ENCODE measurements at places on chromosomes 5 and 9. TPM values are rescaled to one million over a fixed set of nuclear protein-coding genes. Genes with fewer than 3 reads are reported as not detected.

DNA sequence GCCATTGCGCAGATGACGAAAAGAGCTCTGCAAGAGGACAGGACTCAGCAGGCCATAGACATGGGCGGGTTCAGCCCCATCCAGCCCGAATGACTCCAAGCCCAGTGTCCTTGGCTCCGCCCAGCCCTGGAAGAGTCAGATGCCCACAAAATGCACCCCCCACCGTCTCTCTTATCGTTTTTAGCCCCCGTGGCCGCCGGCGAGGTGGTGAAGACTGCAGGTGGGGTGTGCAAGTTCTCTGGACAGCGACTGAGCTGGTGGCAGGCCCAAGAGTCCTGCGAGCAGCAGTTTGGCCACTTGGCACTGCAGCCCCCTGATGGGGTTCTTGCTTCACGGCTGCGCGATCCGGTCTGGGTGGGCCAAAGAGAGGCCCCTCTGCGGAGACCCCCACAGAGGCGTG is 2.1 kb downstream of the ADGRD2 start:
- no peak for DNase-seq

DNA sequence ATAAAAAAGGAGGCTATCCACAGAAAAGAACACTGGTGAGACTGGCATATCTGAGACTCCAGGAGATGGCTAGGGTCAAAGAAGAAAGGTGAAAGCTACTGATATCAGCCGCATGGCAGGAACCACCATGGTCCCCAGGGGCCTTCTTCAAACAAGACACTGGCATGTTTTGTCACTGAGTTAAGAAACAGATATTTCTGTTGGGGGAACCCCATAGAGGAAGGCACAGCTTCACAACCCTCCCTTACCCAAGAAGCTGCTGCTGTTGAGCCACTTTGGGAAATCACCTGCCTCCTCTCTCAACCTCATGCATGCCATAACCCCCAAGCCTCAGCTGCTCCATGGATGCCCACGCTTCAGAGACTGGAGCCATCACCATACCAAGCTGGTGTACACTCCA is 13.3 kb upstream of the BTNL3 start:
- DNase-seq, result no peak

DNA sequence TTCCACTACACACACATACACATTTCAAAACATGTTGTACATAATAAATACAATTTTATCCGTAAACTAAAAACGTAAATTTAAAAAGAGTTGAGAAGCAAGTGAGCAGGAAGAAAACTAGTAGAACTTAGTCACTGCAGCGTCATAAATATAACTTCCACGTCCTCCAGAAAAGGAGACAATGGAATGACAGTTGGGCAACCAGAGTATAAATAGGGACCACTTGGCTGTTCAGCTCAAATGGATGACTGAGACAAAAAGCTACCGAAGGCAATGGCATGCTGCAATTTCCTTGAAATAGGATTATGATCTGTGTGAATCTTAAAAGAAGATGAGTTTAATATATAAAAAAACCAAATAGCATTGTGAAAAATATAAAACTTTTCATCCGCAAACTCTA is 438.5 kb upstream of the RGMB start:
- DNase-seq, result no peak

- no peak for DNase-seq
These were observed 35.6 kb downstream of the ERP44 start for GRCh38 chr9:100063185-100063584.

DNA sequence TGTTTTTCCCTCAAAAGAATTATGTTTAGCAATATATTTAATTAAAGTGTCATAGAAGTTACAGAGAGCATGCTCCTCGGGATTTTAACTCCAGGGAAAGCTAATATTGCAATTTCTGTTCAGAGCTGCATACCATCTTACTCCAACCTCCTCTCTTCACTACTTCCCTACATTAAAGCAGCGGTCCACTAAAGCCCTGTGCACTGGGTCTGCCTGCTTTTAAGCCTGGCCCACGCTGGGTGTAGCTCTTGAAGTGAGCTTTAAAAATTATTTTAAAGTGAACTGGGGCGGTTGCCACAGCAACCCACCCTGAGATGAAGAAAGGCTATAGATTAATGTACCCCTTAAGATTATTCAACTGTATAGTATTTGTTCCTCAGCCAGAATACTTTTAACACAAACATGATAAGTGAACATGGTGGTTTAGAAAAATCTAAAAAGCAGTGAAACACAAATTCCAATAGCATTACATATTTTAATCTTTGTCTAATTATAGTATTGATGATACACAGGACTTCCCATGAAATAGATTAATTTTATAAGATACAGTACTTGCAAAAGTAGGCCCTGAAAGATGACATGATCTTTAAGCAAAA is 3.9 kb upstream of the MEF2C start:
- DNase-seq, result no peak

DNA sequence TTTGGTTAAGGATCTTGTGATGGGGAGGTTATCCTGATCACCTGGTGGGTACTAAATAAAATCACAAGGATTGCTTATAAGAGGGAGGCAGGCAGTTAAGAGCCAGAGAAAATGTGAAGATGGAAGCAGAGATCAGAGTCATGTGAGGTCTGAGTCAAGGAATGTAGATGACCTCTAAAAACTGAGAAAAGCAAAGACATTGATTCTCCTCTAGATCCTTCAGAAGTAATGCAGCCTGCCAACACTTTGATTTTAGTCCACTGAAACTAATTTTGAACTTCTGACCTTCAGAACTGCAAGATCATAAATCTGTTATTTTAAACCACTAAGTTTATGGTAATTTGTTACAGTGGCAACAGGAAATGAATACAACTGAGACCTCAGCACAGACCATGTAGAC is 499.0 kb downstream of the GADD45G start:
- no peak for DNase-seq

GAPT gene
- total RNA-seq, result not detected

SPINK7 gene
- not detected for total RNA-seq

DNA sequence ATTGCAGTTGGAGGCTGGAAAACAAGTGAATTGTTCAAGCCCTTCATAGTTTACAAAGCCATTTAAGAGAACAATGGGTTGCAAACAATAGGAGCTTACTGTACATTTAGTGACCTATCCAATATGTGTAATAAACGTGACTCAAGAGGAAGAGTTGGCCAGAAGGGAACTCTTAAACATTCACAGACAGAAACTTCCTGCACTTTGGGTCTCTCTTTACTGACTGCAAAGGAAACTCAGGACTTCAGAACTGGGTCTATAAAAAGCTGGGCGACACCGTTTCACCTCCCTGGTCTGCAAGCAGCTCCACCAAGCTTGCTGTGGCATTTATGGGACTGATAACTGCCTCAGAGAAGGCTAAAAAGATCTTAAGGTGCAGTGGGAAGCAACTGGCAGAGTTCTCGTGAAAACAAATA is 48.7 kb upstream of the SPATA31D4 start:
- DNase-seq, result peak; percentile 73

- DNase-seq, result no peak
These were observed 140.7 kb upstream of the PTPRD start for GRCh38 chr9:10753474-10753873.

DNA sequence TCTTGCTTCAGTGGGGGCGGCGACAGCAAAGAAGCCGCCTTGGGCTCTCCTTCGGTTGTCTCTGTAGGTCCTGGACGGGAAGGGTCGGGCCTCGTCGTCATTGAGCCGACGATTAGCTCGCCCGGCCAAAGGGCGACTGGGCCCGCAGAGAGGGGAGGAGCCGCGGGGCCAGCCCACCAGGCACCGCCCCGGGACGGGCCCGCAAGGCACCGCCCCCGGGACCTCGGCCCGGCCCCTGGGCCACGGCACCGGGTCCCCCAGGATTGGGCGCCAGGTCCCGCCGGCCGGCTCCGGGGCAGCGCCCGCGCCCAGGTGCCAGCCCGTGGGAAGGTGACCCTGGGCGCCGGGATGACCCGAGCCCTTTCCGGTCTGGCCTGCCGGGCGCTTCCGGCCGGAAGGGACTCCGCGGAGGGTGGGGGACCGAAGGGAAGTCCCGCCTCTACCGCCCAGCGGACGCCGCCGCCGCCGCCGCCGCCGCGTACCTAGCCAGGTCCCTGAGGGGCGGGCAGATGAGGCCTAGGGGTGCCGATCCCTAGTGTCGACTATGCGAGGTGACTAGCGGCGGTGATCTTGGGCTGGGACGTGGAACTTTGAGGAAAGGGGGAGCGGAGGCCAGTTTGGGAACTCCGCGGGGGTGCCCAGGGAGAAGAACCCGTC is at the start of the genes GBA2 and RGP1:
TSS of gene GBA2 (minus strand) at position 371 of the 657 bp plus-strand sequence. CDS start 524 bp downstream, outside the sequence.
TSS of gene RGP1 (plus strand) at position 430 of the 657 bp plus-strand sequence. CDS start 469 bp downstream, outside the sequence.
- peak; percentile 74 for DNase-seq

PALM2AKAP2 gene
- 6.3 TPM for total RNA-seq

DNA sequence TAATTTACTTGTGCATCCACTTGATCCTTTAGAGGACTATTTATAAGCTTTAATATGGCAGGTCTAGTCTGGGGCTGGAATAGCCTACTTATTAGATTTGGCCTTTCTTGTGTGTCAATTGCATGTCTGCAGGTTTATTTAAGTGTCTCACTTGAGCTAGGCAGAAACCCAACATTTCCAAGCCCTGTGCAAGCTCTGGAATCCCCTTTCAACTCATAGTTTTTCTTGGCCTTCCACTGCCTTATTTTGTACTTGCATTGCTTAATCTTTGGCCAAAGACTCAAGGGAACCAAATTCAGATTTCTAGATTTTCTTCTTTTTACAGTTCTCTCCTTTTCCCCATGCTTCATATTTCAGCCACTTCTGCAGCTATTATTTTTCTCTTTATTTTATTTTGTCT is 102.4 kb upstream of the RFX3 start:
- DNase-seq, result no peak

PCDHB11 gene
- not detected for total RNA-seq

F2RL2 gene
- 2.8 TPM for total RNA-seq

DNA sequence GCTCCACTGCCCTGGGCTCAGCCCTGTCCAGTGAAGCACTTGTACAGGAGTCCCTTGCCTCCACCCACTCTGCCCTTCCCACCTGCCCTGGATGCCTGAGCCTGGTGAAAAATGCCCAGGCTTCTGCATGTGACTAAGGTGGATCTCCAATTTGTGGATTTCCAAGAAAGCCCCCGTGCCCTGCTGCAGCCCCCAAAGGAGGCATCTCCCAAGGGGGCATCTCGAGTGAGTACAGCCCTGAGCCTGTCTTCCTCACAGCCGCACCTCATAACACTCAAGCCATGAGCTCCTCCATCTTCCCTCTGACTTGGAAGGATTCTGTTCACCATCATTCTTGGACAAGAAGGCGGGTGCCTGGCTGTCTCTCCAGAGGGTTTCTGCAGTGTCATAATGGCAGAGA is 158.0 kb upstream of the PPP1R26 start:
- DNase-seq, result no peak

- DNase-seq, result no peak
These were observed 46.7 kb upstream of the CDKN2AIPNL start for GRCh38 chr5:134458234-134459009.

MELK gene
- total RNA-seq, result 62.7 TPM

DNA sequence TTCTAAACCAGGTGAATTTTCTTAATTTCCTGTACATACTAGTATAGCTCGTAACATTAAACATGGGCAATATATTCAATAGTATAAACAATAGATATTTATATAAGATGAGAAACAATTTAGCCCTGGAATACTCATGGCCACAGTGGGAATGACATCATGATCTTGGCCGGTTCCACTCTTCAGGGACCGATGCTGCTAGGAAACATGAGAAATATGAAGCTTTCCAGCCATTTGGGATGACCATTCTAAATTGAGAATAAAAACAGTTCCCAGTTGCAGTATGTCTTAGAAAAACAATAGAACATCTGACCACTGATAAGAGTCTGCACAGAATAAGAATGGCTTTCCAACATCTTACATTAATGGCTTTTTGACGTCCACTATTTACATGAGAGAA is 33.3 kb upstream of the SLCO6A1 start:
- no peak for DNase-seq

PRSS3 gene
- total RNA-seq, result 6.8 TPM

GRCh38 chr5:19261879-19262278 is 726.1 kb downstream of the CDH18 start:
- DNase-seq, result no peak

HSD17B3 gene
- total RNA-seq, result 0.37 TPM

RGS7BP gene
- not detected for total RNA-seq

GRCh38 chr5:96079075-96079474 is 117.4 kb upstream of the ELL2 start:
- peak; percentile 94 for DNase-seq

DNA sequence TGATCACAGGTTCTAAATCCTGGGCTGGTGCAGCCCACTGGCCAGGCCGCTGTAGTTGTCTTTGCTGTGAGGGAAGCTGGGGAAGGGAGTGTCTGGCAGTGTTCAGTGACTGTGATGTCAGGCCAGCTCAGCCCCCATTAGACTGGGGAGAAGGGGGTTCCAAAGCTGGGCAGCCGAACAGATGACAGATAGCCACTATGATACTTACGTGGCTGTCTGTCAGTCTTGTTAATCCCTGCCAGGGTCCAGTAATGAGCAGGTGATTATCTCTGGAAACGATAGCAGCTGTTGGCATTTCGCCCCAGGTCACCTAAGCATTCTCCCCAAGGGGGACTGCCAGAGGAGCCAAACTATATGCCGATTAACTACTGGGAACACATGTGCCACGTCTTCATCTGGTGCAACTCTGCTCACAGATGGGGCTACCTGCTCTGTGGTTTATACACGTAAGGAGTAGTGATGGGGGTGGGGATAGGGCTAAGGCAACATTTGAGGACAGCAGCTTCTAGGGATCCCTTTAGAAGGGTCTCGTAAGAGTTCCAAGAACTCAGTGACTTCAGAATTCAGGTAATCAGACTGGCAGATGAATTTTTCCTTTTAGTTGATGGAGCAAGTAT is 396.3 kb downstream of the KDM4C start:
- DNase-seq, result no peak

- no peak for DNase-seq
These were observed 402.9 kb downstream of the MLLT3 start for GRCh38 chr9:20219437-20219836.

GRCh38 chr5:110099572-110099971 is 409.8 kb downstream of the MAN2A1 start:
- DNase-seq, result no peak

DNA sequence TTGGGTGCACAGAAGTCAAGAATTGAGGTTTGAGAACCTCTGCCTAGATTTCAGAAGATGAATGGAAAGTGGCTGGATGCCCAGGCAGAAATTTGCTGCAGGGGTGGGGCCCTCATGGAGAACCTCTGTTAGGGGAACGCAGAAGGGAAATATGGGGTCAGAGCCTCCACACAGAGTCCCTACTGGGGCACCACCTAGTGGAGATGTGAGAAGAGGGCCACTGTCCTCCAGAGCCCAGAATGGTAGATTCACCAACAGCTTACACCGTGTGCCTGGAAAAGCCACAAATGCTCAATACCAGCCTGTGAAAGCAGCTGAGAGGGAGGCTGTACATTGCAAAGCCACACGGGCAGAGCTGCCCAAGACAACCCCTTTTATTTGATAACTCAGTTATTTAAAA is 383.5 kb downstream of the TLE4 start:
- no peak for DNase-seq

DNA sequence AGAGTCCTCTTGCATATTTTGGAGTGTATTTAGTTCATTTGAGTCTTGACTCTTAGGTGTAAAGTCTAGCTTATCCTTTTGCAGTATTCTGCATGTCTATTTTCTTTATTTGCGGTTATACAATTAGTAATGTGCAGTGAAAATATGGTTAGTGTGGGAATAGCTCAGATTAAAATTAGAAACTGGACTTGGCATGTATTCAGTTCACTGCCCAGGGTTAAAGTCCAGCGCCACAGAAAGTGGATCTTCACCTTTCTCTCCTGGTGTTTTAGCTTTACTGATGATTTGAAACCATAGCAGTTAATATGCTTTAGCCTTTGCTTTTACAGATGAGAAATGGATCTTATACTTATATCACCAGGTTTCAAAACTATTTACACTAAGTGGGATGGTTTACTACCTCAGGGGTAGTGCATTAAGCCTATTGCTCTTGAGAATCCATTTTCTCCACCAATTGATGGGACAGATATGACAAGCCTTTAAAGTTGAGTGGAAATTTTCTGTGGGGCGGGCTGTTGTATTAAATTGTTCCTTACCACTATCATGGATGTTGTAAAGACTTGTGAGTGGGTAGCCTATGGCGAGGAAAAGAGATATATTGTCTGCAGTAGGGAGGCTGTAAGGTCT is 48.9 kb downstream of the PBX3 start:
- no peak for DNase-seq

Data from HT1080 (cell line).